Right kidney (tissue), 9 donors: ENCODE measurements at places on chromosomes 7 and 10.

DNA sequence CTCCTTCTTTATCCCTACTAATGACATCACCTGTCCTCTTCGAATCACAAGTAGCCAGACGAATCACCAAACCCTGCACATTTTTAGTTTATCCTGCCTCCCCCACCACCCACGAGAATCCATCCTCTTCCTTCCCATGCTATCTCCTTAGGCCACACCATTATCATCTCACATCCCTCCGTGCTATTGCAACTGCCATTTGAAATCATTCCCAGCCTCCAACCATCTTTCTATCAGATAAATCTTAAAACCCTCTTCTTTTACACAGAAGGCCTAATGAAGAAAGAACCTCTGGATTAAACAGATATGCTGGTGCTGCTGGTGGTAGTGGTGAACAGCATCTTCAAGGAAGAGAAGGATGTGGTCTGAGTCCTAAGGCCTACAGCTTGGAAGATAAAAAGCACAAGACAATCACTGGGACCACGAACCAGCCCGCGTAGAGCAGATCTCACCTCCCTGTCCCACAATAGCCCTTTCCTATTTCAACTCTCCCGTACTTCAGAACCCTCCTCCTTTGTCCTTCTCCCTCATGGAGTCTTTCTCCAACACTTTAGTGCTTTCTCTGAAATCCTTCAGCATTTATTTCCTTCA lies 403.1 kb downstream of the SFMBT2 start:
- no peak for DNase-seq

DNA sequence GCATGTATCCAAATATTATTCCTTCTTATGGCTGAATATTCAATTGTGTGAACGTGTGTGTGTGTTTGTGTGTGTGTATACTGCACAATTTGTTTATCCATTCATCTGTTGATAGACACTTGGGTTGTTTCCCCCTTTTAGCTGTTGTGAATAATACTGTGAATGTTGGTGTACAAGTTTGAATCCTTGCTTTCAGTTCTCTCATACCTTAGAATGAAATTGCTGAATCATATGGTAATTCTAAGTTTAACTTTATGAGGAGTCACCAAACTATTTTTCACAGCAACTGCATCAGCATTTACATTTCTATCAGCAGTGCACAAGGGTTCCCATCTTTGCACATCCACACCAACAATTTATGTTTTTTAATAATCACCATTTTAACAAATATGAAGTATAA lies 86.9 kb upstream of the GATAD1 start:
- no peak for DNase-seq

DNA sequence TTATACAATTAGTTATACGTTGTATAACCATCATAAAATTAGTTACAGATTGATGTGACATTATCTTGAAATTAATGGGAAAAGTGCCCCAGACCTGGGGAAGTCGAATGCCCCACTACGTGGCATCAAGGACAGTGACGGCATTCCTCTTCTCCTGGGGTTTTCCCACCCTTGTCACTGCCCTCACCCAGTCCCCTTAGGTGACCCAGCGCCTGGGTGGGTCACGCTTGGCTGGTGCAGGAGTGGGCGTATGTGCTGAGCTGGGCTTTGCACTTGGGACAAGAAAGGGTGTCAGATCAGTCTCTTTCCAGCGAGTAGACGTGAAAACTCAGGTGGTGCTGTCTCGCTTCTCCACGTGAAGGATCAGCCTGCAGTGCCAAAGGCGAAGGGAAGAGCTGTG lies 7.6 kb downstream of the FOXK1 start:
- no peak for DNase-seq

DNA sequence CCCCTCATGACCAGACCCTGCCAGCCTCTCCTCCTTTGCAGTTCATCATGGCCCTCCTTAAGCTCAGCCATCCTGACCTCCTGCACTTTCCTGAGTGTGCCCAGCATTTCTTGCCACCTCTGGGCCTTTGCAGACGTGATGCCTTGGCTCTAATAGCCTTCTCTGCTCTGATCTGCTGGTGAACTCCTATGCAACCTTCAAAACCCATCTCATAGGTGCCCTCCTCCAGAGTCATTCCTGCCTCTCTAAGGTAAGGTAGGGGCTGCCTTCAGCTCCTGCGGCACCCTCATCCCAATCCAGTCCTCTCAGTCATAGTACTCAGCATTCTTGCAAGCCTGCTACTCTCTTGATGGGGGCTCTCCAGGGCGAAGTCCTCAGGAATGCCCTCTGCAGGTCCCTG lies 19.3 kb upstream of the ELN start:
- no peak for DNase-seq

DNA sequence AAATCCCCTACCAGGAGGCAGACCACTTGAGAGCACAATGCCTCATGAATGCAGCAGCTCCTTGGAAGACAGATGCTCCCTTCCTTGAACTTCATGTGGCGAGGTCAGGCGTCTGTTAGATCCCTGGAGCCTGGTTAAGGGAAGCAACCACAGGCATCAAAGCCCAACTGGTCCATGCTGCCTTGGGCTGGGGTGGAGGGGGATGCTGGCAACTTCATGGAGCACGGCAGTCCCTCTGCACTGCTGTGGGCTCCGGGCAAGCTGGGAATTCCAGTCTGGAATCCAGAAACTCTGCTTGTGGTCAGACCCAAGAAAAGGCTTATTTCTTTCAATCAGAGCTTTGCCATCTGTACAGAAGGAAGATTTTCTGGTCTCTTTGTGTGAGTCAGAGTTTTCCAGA lies 130.4 kb downstream of the PFKFB3 start:
- no peak for DNase-seq
